ENCODE measurements at places on chromosomes 1 and 21.

DNA sequence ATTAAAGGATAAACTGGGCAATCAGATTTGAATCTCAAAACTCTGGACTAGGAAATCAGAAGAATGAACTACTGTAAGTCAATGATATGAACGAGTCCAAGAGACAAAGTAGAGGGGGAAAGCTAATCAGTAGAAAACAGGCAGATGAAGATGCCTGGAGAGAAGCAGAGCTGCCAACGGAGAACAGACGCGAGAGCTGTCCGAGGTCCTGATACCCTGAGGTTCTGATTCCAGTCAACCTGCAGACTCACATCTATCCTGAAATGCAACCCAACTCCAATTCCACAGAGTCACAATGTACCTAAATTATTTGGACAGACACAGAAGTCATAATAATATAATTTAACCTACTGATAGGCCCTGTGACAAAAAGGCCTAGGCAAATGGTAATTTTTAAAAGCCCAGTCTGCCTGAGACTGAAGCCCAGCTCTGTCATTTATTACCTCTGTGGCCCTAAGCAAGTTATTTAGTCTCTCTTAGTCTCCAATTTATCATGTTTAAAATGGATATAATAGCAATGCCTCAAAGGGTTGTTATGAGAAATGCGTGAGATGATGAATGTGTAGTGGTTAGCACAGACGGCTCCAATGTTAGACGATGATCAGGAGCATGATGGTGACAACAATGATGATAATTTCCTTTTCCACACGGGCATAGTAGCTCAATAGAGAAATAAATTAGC is 33.4 kb downstream of the RGS7 start:
- no peak for DNase-seq

GRCh38 chr1:31244326-31244725 is 4.6 kb upstream of the NKAIN1 start:
- no peak for DNase-seq

DNA sequence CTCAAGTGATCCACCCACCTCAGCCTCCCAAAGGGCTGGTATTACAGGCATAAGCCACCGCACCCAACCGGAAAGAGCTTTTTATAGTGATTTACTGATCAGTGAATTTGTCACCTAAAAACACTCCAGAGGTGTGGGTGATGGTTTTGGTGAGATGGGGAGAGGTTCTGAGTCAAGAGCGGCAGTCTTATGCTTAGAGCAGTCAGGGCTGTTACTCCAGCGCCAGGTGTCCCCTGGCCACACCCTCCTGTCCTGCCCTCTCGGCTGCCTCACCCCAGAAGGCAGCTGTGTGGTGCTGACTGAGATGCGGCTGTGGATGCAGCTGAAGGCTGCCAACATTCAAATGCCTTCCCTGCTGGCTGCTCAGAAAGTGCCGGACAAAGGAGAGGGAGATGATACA is 94.5 kb upstream of the LPGAT1 start:
- DNase-seq, result no peak

GRCh38 chr1:232675898-232676297 is 46.0 kb upstream of the SIPA1L2 start:
- no peak for DNase-seq

GRCh38 chr1:90721210-90722194 is 4.4 kb upstream of the BARHL2 start:
- peak; percentile 29 for DNase-seq

- no peak for DNase-seq
Measured at GRCh38 chr1:214337511-214337910, 56.6 kb downstream of the SMYD2 start.

DNA sequence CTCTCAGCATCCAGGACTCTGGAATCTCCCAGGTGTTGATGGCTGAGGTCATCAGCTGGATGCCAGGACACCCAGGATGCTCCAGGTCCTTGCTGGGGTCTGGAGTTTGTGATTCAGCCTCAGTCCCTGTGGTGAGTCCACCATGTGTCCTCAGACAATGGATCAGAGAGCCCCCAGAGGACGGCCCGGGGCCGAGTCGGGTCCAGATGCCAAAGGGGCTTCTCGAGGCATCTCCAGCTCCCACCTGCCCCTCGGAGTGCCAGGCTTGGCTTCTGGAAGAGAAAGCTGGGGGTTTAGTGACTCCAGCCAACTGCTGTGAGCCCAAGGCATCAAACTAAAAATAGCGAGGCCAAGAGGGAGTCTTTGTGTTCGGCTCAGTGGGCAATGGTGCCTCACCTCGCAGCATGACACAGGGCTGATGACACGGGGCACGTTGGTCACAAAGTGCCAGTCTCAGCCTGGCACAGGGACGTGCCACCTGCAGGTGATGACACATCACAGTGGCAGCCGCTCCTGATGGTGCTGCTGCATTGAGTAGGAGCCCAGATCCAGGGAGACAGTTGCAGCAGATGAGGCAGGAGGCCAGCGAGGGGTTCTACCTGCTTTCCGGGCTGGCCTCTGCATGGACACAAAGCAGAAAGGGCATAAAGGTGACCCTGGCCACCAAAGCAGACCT is 10.6 kb downstream of the PDE9A start:
- no peak for DNase-seq

- peak; percentile 74 for DNase-seq
Measured at GRCh38 chr1:188027613-188028012, 1198.9 kb downstream of the PLA2G4A start.

DNA sequence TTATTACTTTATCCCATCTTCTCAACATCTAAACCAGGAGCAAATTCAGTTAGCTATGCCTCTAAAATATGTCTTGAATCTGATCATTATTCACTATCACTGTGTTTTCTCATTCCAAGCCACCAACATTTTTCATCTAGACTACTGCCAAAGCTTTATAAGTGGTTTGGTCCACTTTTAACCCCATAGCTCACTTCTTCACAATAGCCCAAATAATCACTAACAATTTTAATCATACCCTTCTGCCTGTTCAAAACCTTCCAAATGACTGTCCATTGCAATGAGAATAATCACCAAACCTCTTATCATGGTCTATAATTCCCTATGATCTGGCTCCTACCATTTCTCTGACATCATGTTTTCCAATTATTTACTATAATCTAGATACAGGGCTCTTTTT is 149.8 kb upstream of the ZNHIT6 start:
- no peak for DNase-seq

- no peak for DNase-seq
Measured at GRCh38 chr21:42245331-42246193, 26.6 kb downstream of the ABCG1 start.

DNA sequence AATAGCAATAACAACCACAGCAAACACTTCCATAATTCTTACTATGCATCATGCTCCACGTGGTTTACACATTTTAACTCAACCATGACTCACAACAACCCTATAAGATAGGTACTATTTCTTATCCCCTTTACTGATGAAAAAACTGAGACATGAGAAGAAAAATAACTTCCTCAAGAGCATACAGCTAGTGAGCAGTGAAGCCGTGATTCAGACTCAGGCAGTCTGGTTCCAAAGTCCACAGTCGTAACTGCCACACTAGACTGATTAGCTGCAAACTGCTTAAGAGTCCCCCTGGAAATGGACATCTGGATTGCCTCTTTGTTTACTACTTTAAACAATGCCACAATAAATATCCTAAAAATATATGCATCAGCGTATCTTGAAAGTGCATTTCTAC is 55.7 kb downstream of the PLD5 start:
- no peak for DNase-seq

DNA sequence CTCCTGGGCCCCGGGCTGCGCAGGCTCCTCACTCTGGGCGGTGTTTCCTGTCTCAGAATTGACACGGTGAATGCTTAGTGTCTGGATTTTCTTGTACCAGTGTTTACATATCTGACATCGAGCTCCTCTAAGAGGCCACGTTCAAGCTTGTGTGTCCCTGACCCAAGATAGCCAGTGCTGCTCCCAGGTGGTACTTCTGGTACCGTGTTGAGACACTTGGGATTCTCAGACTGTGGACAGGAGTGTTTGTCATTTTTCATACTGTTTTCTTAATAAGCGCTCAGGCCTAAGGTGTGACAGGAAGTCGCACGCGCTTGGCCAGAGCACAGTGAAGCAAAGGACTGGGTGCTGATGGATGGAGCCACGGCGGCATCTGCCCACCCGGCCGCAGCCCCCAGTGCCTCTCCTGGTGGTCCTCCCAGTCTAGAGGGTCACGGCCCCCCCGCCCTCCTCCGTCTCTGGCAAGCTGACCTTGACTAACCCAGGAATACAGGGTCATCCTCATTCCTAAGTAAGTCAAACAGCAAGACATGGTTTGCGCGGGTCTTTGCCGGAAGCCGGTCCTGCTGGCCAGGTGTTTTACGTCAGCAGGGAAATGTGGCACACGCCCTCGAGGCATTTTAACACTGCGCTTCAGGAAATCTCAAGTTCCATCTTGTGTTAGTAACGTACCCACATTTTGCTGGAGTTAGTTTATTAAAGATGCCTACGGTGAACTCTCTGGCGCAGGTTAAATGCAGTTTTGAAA is 8.0 kb downstream of the PEX10 start:
- DNase-seq, result no peak

Measured in SW 1271 (cell line).